Stimulated activated CD4-positive, alpha-beta T cell treated with anti-CD3 and anti-CD28 coated beads, Interleukin-1b, Interleukin-23, amount 100 ng/mL, for 1 hour (primary cell): ENCODE measurements at places on chromosomes 5 and 9.
A peak's percentile ranks its signal among the peaks of the same experiment; 100 is the strongest.

- no peak for DNase-seq
Observed at GRCh38 chr5:15737871-15738664, 238.1 kb downstream of the FBXL7 start.

GRCh38 chr5:35129921-35130485, 82.3 kb upstream of the AGXT2 start:
- DNase-seq: no peak

DNA sequence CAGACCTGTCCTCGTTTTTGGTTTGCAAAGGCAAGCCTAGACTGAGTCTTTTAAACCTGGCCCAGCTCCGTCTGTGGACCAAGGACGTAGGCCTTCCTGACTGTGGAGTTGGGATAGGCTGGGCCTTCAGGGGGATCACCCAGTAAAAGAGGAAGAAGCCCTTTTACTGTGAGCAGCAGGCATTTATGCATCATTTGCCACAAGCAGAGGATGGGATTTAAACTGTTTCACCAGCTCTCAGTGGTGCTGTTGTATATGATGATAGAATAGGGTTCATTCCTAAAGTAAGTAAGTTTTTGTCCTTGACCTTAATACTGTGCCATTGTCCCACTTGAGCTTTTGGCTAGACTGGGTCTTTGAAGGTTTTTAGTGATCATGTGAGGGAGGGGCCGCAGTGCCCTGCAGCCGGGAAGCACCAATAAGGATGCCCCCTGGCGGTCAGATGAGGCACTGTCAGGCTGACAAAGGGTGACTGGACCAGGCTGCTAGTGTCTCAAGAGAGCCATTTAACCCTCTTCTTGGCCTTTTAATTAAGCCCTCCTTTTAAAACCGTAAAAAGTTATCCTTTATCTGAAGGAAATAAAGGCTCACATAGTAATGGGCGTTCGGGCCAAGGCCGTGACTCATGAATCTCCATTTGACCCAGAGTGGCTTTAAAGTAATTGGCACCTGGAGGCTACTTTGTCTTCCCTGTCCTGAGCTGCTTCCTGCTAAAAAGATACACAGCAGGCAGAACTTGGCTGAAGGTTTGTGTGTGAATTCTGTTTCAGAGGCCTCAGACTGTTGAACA, 74.0 kb downstream of the UBAP1 start:
- peak; percentile 24 for DNase-seq

GRCh38 chr9:137308057-137308619, 6.1 kb upstream of the NRARP start:
- DNase-seq: no peak

- no peak for DNase-seq
Observed at GRCh38 chr5:154786414-154786813, 31.2 kb downstream of the LARP1 start.

DNA sequence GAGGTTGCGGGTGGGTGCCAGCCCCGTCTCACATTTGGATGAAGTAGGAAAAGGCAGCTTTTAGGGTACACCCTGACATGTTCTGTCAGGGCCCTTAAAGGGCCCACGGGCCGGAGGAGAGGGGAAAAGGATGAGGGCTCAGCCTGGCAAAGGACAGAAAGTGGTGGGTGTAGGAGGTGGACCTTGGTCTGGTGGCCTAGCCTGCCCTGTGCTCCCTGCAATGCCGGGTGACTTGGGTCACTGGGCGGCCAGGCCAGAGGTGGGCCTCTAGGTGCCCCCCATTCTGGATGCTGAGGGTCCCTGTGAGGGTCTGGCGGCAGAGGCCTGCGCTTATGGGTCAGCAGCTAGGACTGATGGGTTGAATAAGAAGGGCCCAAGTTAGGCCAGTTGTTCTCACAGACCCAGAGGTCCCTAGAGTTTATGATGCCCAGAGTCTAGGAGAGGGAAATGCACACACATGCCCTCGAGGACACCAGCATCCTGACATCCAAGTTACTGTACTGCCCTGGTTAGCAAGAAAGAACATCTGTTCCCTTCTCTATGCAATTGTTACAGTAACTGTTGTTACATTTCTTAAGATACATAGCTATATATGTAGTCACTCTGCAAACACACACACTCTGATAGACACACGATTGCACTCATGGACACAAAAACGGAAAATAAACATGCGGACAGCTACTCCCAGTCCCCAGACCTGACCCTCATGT, 12.5 kb downstream of the TRIM7 start:
- no peak for DNase-seq

GRCh38 chr5:42547141-42547540, 123.9 kb downstream of the GHR start:
- DNase-seq: no peak

DNA sequence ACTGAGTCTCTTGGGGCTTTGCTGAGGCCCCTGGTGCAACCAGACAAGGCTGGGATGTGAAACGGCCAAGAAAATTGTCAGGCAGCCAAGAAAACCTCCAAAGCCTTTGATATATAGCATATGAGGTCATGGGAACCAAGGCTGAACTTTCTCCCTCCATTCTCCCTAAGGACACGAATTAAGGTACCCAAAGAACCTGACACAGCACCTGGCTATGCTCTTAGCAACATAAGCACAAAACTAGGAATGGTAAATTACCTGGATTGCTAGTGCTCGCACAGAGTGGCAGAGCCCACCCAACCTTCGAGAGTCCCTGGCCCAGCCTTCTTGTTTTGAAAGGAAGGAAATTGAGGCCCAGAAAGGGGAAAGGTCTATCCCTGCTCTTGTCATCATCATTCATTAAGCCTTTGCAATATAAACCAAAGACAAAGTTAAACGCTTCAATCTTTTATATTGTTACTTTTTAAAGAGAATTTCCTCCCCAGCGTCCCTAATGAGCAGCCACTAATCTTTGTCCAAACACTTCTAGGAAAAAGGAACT, 220.0 kb upstream of the NR4A3 start:
- no peak for DNase-seq

- no peak for DNase-seq
Observed at GRCh38 chr9:27929841-27930240, 356.6 kb upstream of the C9orf72 start.
